GM06990 (cell line): ENCODE measurements at places on chromosomes 2 and 18.

DNA sequence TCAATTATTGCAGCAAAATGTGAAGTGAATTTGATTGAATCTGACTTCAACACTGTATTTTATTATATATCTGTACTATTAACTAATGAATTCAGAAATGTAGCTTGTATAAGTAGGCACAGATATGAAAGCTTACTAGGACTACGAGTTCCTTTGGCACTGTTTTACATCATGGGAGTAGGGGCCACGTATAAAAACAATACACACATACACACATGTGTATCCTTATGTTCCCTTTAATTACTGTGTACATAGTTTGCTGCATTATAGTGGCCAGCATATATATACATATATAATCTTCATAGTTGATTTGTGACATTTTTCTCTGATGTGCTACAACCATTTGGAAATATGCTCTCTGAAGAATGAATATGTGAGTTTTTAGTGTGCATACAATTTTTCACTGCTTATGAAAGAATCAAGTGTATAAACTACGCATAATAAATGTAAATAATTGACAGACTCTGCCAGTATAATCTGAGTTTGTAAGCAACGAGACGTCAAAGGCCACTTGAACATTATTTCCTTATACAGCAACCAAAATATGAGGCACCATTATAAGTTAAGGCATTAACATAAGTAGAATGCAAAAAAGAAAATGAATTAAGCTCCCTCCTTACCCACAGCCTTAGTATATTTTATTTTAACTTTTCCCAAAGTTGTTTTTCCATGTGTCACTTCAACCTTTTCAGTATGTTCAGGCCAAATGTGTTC, 98.1 kb upstream of the GALNT5 start:
- DNase-seq, result no peak

- no peak for DNase-seq
Measured at GRCh38 chr2:237863102-237863511, 3.7 kb downstream of the RAMP1 start.

- DNase-seq, result no peak
Measured at GRCh38 chr2:206728277-206729199, 10.3 kb upstream of the DYTN start.

DNA sequence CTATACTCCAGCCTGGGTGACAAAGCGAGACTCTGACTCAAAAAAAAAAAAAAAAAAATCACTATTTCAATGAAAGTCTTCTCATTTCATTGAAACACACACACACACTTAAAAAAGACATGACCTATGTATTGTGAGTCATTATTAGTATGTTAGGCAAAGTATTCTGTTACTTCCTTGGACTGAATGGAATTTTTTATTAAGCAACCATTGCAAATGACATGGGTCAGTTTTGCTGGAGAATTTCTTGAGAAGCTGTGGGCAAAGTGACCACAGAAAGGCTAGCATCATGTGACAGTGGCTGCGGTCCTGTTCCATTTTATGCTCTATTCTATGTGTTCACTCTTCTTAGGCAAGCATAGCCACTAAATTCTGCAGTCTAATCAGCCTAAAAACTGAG, 695.7 kb downstream of the TDRD15 start:
- no peak for DNase-seq

DNA sequence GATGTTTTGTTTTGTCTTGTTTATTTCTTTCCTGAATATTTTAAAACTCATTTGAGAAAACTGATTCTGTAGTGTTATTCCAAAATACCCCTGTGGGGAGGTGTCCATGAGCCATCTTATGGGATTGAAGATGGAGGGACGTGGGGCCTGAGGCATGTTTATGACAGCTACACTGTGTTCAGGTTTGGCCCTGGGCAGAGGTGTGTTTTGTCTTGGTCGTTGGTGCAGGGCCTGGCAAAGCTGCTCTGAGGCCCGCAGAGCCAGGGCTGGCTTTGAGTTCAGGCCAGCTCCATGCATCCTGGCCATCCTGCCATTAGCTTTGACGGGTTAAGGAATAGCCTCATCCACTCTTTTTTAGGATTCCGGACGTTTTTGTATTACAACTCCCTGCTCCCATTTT, 68.9 kb downstream of the TMEM18 start:
- no peak for DNase-seq

GRCh38 chr2:72750977-72751639, 74.7 kb downstream of the EXOC6B start:
- DNase-seq, result no peak

DNA sequence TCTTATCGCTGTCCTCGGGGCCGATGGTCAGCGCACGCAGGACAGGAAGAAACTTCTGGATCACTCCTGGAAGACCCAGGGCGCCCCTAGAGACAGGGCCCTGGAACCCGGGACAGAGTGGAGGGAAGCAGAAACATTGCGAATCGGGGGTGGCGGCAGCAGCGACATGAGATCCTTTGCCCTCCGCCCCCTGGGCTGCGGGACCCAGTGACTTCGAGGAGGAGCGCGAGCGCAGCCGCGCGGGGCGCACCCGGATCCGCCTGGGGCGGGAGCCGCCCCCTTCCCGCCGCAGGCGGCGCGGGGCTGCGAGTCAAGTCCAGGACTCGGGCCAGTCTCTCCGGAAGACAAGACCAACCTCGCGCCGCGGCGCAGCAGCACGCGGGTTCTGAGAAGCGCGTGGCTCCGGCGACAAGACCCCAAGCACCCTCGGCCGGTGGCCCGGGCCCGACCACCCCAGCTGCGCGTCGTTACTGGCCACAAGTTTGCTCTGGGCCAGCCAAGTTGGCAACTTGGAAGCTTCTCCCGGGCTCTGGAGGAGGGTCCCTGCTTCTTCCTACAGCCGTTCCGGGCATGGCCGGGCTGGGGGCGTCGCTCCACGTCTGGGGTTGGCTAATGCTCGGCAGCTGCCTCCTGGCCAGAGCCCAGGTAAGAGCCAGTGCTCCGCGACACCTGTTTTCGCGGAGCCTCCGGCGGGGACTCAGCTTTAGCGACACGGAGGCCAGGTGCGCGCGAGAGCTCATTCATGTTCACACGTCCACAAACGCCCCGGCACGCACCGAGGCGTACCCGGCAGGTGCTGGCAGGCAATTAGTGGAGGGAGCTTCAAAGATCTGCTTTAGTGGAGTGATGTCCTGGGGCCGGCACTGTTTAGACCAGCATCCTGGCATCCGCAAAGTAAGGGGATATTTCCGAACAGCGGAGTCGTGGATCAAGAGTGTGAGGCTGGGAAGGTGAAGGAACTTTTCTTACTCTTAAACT, at the start of gene PTH2R:
TSS of gene PTH2R (plus strand) at position 319 of the 978 bp plus-strand sequence. CDS start at position 571, 252 bp downstream.
- DNase-seq, result no peak

GRCh38 chr2:46490521-46491141, 11.3 kb downstream of the TMEM247 start:
- DNase-seq, result peak; percentile 18

GRCh38 chr2:5736050-5736449, 43.9 kb downstream of the SOX11 start:
- DNase-seq, result no peak

DNA sequence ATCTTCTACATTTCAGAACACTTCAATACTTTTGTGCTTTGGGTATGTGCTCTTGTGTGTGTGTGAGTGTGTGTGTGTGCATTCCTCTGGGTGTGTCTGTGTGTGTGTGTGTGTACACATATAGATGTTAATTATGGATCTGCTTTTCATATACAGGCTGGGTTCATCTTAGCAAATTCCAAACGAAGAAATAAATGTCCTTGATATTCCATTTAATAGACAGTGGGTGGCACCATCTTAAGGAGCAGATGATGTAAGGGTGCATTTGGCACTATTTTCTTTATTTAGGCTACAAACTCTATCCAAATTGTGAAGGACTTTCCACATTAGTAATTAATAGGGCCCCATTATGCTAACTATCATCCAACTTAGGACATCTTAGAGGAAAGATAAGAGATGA, 425.8 kb upstream of the POU3F3 start:
- no peak for DNase-seq

DNA sequence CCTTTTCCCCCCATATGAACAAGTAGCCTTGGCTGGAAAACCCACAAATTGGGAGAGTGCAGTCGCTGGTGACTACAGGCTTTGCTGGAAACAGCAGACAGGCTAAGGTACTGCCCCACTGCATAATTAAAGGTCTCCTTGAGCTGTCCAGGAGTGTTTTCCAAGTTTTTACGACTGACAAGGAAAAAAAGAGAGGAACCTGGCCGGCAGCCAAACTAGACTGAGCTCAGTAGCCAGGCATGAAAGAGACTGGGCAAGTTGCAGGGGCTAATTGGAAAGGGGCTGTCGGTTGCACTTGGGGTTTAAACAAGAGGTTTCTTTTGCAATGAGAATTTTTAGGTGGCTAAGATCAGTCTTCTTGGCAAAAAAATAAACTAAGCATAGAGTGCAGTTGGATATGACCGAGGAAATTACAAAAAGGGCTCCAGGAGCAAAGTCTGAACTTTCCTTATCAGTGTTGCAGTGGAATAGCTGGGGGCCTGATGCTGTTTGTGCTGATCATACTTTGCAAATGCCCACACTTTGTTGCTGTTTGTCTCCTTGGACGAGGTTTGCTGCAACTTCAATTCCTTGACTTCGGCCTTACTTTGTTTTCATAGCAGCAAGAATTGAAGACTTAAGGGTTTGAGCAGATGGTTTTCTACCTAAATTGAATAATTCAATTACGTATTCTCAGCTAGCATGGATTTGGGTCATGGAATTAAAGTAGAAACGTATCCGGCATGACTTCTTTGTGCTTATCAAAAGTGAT, 2.1 kb downstream of the GULP1 start:
- no peak for DNase-seq

DNA sequence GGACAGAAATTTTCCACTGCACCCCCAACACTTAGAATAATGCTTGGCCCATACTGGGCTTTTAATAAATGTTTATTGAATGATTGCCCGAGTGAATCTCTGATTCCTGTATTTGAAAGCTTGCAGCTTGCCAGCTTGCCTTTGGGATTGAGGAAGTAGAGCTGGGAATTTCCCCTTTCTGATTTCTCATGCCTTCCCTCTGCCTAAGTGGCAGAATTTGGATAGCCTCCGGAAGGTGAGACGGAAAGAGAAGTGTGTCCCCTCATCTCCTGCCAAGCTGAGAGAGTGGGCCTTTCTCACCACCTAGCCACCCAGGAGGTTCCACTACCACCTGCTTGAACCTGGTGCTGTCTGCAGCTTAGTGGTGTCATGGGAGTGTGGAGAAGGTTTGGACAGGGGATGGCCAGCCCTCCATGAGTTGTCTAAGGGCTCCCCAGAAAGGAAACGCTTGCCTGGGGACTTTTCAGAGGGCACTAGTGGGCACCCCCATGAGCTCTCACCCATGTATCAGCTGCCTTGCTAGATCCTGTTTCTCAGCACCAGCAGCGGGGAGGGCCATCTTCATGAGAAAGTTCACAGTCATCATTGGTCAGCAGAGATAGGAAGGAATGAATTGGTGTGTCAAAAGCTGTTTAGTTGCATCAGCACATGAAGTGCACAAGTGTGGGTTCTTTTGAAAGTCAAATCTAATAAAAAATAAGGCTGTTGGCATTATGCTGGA, 8.6 kb upstream of the NCOA1 start:
- no peak for DNase-seq

DNA sequence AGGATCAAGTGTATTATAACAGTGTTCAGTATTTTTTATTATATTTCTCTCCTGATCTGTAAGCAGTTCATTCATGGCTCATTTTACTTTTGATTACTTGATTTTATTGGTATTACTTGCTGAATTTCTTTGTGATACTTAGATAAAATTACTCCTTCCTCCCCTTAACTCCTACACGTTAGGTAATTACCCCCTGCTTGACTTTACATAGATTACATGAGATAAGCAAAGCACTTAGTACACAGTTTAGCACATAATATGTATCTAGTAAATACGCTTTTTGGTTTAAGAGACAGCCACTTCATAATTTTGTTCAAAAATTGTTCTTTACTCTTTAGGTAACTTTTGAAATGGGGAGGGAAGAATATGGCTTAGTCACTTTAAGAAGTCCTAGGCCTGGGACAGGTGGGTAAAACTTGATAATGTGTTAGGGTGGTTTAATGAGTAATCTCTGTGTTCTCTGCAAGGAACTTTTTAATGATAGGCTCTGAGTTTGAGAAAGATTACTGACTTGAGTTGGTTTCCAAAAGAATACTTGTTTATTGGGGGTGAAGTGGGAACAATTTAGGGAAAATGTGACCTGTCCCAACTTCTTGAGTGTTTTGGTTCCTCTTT, 80.9 kb downstream of the NCOA1 start:
- no peak for DNase-seq

GRCh38 chr18:31161757-31162418, 768 bp downstream of the DSC1 start:
- no peak for DNase-seq
